SW480 (cell line): ENCODE measurements at places on chromosomes 13 and 19.

DNA sequence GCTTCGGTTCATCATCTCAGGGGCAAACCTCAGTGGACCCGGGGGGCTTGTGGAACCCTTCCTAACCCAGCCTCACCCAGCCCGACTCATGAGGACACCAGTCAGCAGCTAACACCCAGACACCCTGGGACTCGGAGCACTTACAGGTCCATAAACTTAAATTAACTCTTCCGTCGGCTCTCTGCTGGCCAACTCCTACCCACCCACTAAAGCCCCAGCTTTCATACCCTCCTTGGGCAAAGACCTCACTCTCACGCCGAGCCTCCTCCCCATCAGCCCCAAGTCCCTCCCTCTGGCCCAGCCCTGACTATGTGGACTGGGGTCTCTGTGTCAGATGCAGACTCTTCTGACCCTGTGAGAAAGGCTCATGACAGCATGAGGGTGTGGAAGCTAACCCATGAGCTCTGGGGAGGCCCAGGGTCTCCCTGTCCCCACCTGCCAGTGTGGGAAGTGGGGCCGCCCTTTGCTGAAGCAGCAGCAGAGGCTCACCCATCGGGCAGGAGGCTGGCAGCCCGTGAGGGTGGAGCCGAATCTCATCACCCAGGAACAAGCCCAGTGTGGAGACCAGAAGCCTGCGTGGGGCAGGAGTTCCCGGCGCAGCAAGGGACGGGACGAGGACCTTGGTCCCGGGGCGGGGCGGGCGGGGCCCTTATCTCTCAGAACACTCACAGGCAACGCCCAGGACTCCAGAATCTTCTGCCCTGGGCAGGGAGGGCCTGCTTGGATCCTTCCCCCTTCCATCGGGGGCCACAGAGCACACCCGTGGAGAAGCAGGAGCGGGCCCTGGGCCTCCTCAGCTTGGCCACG is 19.8 kb downstream of the TCF3 start:
- no peak for DNase-seq

- DNase-seq = no peak
Measured at GRCh38 chr13:75071796-75072195, 410.2 kb downstream of the TBC1D4 start.

DNA sequence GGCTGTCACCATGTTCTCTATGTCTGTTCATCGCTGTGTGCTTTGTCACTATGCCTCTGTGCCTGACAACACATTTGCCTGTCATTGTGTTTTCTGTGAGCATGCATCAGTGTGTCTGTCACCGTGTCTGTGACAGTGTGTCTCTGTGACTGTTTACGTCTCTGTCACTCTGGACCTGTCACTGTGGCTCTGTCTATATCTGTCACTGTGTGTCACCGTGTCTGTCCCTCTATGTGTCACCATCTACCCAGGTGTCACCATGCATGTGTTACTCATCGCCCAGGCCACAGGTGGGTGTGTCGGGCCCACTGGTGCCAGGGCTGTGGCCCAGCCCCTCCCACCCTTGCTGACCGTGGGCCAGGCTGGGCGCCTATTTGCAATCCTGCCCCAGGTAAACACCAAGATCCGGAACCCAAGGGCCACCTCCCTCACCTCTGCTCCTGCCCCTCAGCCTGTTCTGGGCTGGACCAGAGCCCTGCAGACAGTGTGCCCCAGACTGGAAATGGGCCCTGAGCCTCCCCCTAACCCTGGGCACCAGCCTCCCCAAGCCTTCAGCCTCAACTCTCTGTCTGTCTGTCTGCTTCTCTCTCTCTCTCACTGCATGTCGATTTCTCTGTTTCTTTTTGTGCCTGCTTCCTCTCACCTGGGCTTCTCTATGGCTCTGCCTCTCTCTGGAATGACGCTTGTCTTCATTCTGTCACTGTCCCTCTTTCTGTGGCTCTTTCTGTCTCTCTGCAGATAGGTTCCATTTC is 7.7 kb downstream of the IRF2BP1 start:
- peak; percentile 98 for DNase-seq

- DNase-seq = no peak
Measured at GRCh38 chr13:38702669-38703068, 15.8 kb downstream of the FREM2 start.

GRCh38 chr19:54186934-54187381 is 2.4 kb downstream of the MBOAT7 start:
- DNase-seq = no peak

- no peak for DNase-seq
Measured at GRCh38 chr19:57078802-57079201, 41.0 kb upstream of the USP29 start.

DNA sequence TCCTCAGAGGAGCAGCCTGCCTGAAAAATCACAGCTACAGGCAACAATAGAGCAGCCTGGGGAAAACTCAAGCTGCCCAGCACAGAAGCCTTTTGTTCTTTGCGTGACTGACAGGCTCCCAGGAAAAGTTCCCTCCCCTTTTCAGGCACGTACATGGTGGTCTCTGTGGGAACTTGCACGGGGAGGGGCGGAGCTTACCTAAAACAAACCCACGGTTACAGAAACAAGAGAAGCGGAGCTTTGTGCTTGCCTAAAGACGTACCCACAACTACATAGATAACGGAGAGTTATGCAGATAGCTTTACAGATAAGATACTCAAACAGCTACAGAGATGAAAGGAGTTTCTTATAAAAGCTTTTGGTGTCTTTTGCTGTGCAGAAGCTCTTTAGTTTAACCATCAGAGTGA is 11.4 kb downstream of the ETFB start:
- DNase-seq = peak; percentile 92

DNA sequence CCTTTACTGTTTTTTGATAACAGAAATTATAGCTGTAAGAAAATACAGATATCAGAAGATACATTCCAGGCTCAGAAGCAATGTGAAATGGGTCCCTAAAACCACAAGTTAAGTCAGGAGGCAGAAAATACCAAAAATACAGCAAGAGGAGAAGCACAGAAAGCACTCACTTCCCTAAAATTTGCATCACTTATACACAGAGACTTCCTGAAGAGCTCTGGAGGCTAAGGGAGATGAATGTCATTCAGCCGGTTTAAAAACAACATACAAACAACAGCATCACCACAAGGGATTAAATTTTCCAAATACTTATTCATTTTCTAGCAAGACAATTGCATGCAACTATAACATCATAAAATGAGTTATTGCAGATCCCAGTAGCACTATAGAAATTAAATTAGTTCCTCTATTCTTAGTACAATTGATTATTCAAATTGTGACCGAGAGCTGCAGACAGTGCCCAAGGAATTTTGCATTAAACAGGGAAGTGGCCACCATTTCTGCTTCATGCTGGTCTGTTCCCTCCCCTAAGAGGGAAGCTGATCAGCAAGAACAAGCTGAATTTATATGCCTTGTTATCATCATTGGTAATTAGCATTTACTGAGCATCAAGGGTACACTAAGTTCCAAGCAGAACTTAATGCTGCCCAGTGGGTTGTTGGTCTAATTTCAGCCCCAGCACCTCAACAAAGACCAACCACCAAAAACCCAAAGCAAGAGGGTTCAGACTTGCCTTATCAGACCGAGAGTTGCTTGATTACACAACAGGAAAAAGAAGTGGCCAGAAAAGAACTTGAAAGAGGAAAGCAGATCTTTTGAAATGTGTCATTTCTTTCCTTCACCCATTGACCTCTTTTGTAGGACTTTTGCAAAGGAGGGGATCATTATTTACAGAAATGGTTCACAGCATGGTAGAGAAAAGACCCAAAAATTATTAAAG is 140.7 kb downstream of the KCTD12 start:
- DNase-seq = no peak

- peak; percentile 50 for DNase-seq
Measured at GRCh38 chr13:33087790-33088189, 71.6 kb downstream of the KL start.

DNA sequence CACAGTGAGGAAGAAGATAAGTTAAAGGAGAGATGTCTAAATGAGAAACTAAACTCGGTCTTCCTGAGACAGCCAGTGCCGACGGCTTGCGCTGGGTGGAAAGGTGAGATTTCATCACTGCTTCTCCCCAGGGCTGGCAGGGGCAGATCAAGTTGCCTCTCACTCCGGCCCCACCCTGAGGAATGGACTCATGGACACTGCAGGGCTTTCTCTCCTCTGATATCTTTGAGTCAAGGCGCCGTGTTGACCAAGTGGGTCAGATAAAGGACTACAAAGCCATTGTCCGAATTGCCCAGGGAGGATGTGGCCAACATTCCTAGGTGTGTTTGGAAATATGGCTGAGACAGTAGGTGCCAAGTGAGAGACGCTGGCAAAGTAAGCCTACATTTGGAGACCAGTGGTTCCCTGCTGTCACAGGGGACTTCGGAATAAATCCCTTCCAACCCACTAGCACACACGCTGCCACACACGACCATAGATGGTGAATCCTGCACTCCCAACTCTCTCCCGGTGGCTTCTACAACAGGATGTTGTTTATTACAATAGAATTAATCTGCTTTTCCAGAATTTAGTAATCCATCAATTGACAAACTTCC is 156.5 kb upstream of the TSC22D1 start:
- DNase-seq = peak; percentile 52

GRCh38 chr19:49512970-49513745 is 697 bp downstream of the FCGRT start:
- DNase-seq = peak; percentile 65

- DNase-seq = no peak
Measured at GRCh38 chr13:24700539-24700938, 20.3 kb downstream of the ATP12A start.

GRCh38 chr19:3041761-3042620 is 12.9 kb upstream of the TLE2 start:
- no peak for DNase-seq

- no peak for DNase-seq
Measured at GRCh38 chr13:110559429-110559943, 2.0 kb downstream of the RAB20 start.

DNA sequence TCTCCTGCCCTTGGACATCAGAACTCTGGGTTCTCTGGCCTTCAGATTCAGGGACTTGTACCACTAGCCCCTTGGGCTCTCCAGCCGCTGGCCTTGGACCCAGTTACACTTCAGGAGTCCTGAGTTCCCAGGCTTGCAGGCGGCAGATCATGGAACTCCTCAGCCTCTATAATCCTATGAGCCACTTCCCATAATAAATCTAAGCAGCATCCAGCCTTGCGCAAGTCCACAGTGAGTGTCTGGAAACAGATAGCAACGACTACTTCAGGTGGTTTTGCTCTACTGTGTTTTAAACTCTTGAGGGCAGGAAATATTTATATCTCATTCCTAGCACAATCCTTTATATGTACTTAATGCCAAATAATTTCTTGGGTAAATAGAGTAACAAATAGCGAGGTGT is 92.3 kb downstream of the COL4A1 start:
- no peak for DNase-seq

- DNase-seq = no peak
Measured at GRCh38 chr13:98780451-98780850, 28.0 kb upstream of the SLC15A1 start.

DNA sequence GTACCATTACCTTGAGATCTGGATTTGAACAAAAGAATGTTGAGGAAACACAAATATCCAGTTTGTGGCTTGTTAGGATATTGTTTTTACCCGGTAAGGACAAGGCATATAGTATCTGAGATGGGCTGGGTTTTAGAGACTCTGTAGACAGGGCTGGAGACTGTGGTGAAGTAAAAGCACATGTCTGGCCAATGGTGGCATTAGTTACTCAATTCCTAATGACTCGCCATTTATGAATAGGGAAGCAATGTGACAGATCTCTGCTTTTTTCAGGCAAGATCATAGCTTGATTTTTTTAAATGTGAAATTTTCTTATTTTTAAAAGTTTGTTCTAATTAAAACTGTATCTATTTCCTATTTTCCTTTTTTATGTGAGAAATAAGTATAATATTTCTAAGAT is 371.1 kb upstream of the SPRY2 start:
- DNase-seq = no peak

DNA sequence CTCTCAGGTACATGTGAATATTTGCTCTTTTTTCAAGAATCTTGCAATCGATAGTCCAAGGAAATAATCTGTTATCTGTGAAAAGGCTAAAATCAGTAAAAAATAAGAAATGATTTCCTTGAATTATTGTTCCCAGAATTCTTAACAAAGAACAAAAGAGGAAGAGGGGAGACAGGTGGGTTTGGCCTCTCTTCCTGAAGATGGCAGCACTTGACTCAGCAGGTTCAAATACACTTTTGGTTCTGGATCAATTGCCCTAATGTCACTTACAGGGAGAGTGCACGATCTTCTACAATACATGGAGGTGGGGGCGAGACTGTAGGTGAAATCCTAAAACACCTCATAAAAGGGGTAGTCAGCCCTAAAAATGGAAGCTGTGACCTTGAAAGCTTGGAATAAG is 358.7 kb downstream of the IRS2 start:
- no peak for DNase-seq

DNA sequence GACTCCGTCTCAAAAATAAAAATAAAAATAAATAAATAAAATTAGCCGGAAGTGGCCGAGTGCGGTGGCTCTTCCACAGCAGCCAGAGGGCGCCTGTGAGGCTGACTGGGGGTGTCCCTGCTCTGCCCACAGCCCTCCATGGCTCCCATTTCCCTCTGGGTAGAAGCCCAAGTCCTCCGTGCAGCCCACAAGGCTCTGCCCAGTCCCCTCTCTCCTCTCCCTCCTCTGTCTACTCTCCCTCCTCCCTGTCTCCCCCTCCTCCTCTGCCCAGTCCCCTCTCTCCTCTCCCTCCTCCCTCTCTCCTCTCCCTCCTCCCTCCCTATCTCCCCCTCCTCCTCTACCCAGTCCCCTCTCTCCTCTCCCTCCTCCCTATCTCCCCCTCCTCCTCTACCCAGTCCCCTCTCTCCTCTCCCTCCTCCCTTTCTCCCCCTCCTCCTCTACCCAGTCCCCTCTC is 20.4 kb downstream of the MISP start:
- peak; percentile 44 for DNase-seq

- DNase-seq = no peak
Measured at GRCh38 chr13:80469105-80469852, 128.4 kb upstream of the SPRY2 start.

DNA sequence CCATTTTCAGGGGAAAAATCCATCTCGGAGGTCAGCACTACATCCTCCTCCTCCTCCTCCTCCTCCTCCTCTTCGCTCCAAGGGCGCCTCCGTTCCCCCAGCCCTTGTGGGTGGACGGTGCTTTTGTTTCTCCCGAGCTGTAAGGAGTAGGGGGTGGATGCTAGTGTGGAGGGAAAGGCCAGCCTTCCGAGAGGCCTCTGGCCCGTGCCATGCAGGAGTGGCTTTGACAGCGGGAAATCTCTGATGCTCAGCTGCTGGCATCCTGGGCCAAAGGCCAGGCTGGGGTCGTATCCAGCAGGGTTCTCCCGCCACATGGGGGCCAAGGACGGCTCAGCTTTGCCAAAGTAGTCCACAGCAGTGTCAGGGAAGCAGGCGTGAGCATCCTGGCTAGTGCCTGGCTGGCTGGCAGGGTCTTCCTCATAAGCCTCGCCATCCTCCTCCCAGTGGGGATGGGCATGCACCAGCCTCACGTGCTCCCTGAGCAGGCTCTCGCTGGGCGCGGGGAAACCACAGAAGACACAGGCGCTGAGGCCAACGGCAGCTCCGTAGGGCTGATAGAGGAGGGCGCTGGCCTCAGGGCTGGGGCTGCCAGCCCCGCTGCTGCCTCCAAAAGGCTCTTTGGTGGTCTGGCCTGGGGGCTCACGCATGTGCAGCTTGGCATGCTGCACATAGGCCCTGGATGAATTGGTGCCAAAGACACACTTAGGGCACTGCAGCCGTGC is 10.5 kb downstream of the WIZ start:
- no peak for DNase-seq

- DNase-seq = no peak
Measured at GRCh38 chr19:33471111-33471996, 50.2 kb downstream of the PEPD start.
